Stimulated activated CD8-positive, alpha-beta memory T cell treated with anti-CD3 and anti-CD28 coated beads, Interleukin-4, amount 100 ng/mL, for 48 hours (primary cell): ENCODE measurements at places on chromosomes 16 and 17.
A peak's percentile ranks its signal among the peaks of the same experiment; 100 is the strongest.

- peak; percentile 60 for DNase-seq
Observed at GRCh38 chr16:9090101-9090959, 1.1 kb upstream of the HAPSTR1 start.

DNA sequence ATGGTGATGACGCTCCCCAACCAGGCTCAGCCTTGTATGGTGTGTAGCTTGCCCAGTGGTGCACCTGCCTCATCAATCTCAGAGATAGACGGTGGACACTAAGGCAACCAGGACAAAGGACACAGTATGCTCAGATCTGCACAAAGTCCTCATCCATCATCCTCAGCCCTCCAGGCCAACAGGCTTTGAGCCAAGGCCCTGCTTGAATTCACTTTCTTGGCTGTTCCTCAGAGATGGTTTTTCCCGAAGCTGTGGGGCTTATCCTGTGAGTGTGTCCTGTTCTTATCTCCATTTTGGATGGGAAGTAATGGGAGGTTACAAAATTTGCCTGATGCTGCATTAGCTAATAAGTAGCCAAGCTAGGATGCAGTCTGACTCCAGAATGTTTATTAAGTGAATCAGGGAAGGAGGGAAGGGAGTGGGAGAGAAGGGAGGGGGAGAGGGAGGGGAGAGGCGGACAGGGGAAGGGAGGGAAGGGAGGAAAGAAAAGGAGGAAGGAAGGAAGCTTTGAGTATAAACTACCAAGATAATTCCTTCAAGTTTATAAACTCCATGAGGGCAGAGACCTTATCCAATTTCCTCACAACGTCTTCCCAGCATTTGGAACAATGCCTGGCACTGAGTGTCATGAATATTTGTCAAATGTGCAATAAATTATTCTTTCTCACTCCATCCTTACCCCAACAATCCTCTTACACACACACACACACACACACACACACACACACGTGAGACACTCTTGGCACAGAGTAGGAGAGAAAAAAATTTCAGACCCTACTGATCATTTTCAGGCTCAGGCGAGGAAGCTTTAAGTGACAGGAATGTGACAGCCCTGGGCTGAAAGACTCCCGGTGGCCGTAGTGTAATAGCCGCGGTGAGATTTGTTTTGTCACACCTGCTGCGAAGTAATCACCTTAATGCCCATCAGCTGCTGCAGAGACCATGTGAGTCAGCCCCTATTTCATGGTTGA, 84.3 kb downstream of the BMERB1 start:
- no peak for DNase-seq

- no peak for DNase-seq
Observed at GRCh38 chr17:47982645-47983390, 11.9 kb downstream of the CDK5RAP3 start.

DNA sequence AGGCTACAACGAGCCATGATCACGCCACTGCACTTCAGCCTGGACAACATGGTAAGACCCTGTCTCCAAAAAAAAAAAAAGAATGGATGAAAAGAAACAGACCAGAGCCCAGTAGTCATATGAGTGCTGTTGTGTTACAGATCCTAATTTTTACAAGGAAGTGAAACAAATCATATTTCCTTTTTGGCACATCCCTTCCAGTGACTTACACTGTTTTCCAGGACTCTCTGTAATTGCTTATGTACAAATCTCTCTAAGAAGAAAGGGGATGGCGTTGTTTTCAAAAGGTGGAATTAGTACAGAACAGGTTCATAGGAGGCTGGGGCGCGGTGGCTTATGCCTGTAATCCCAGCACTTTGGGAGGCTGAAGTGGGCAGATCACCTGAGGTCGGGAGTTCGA, 19.8 kb upstream of the ZNF594 start:
- DNase-seq: no peak
